ENCODE measurements at places on chromosomes 2 and 18.

- no peak for DNase-seq
Measured at GRCh38 chr2:128358941-128359731, 40.5 kb upstream of the HS6ST1 start.

DNA sequence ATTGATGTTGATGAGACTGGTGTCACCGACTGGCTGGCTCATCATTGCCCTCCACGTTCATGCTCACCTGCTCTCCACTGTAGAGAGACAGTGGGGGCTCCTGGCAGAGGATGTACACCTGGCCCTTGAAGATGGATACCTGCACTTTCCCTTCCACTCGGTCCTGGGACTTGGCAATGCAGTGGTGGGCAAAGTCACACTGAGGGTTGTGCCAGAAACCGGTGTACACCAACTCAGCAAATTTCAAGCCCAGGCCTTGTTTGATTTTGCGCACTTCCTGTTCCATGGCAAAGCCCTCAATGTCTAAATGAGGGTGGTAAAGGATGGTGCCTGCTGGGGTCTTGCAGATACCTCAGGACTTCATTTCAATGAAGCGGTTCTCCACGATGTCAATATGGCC is 32.5 kb downstream of the GEMIN6 start:
- no peak for DNase-seq

GRCh38 chr18:10726198-10727068 is 200.6 kb downstream of the NAPG start:
- DNase-seq = no peak

- no peak for DNase-seq
Measured at GRCh38 chr18:10002280-10002679, 88.5 kb downstream of the VAPA start.

- no peak for DNase-seq
Measured at GRCh38 chr18:22846088-22846683, 86.9 kb upstream of the RBBP8 start.

GRCh38 chr2:231769170-231770136 is 11.6 kb downstream of the PDE6D start:
- DNase-seq = no peak

GRCh38 chr2:25055376-25055920 is 13.6 kb downstream of the EFR3B start:
- DNase-seq = no peak

DNA sequence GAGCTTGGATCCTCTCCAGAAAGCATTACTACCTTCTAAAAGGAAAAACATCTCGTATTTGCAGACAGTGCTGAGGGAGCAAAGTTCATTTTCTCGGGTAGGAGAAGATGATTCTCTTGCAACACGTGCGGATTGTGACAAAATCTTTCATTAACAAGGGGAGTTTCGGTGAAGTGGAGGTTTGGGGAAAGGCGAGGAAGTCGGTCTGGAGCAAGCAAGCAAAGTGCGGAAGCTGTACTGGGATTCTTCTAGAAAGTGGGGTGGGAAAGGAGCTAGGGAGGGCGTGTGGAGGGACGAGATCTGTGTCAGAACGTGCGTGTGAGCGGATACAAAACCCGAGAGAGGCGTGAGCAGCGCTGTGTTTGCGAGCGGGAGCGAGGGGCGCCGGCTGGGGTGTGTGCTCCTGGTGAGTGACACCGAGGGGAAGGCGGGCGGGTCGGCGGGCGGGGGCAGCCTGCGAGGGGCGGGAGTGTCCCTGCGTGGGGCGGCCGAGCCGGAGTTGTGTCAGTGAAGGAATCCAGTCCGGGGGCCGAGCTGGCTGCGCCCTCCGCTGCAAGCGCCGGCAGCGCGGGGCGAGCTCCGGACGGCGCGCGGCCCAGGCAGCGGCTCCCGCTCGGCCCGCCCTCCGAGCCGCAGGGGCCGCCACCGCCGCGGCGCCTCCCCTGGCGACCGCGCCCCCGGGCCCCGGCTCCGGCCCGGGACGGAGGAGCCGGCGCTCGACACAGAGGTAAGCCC is at the start of gene SPATS2L:
TSS of gene SPATS2L (plus strand) at position 498 of the 735 bp plus-strand sequence. CDS start 82,552 bp downstream, outside the sequence.
- DNase-seq = no peak

- no peak for DNase-seq
Measured at GRCh38 chr18:57794951-57795728, 8.0 kb downstream of the ATP8B1 start.

DNA sequence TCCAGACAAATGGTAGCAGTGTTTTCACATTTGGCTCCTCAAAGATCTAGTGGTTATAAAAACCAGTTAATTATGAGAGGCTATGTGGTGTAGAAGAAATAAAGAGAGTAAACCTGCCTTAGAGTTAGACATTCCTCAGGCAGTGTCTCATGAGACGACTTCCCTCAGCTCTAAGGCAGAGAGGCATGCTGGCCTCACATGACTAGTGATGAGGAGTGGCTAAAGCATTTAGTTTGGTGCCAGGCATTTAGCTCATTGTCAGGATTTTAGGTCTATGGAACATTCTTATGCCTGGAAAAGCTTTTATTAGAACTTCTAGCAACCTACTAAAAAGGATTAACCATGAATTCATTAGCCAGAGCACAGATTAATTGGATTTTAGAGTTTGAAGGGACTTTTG is 90.3 kb downstream of the RPRM start:
- no peak for DNase-seq

DNA sequence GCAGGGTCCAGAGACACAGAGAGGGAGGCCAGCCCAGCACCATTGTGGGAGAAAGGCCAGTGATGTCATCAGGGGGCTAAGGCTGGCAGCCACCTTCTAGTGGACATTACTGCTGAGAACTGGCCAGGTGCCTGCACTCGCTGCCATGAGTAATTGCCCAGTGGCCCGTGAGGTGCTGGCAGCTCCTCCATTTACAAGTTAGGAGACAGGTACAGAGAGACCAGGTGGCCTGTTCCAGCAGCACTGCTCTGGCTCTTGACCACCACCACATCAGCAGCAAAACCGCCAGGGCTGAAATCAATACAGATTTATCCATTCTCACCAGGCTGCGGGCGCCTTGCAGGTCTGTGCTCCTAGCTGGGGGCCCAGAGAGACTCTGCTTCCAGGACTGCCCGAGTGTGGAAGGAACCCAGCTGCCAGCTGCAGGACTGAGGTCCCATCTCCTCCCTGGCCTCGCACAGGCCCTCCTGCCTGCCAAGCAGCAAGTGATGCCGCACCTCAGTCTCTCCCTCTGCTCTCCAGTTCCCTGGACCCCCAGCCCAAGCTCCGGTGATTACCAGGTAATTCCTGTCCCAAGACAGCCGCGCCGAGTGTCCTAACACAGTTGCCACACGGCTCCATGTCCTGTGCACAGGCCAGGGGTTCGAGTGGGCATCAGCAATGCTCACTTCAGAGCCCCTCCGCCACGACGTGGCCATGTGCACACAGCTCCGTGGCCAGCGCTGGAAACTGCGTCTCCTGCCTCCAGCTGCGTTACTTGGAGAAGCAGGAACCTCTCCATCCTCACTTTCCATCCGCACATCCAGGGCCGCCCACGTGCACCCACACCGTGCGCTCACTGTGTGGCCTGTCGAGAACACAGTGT is 101.0 kb upstream of the CTDP1 start:
- DNase-seq = no peak

DNA sequence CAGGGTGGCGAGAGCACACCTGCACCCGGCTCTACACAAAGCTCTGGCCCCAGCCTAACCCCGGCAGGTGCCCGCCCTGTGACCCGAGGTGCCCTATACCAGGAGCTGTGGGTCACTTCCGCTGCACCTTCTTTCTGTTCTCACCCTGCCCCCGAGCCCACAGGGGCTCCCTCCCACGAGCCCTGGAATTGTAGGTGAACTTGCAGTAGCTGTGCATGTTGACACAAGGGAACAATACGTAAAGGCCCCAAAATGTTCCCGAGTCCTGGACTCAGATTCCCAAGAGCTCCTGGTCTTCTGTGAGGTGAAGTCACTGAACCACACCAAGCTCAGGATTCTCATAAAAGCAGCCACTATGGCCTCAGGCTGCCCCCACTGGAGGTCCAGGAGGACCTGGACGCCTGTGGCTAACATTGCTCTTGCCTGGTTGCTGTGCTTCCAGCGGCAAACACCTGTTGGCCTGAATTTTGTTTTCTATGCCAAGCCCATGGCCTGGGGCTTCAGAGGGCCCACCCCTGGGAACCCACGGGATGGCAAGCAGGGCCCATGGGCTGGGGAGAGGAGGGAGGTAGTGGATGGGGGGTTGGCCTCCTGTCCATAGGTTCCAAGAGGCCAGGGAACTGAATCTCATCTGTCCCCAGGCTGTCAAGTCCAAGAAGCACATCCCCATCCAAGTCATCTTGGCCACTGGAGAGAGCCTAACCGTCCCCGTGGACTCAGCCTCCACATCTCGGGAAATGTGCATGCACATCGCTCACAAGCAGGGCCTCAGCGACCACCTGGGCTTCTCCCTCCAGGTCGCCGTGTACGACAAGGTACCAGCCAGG is 23.2 kb upstream of the GPR17 start:
- no peak for DNase-seq
